ENCODE measurements at places on chromosomes 7 and 10.

DNA sequence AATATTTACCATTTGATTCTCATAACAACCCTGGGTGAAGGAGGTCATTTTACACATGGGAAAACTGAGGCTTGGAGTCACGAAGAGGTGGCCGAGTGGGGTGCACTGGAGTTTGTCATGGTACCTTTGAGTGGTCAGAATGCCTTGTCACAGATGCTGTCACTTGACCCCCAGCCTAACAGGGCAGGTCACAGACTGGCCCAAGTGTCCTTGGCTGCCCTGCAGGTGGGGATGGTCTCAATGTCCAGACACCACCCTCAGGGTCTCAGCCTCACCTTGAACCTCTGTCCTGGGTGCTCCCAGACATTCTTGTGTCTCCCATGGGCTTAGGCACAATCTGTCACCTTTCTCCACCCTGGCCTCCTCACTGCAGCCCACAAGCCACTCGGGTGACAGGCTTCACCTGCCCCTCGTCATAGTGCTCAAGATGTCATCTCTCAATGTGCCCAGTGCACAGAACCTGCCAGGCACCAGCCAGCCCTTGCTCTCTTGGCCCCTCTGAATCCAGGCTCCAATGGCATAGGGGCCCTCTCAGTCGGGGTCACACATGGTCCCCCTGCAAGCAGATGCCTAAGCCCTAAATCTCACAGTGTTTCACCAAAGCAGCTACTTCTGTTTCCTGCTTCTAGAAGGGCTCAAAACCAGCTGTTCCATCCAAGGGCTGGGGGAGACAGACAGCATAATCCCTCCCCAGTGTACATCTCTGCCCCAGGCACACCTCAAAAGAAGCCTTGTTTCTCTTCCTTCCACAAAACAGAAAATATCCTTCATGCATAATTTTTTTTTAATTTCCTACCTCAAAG is 76.8 kb upstream of the NANOS1 start:
- no peak for DNase-seq

DNA sequence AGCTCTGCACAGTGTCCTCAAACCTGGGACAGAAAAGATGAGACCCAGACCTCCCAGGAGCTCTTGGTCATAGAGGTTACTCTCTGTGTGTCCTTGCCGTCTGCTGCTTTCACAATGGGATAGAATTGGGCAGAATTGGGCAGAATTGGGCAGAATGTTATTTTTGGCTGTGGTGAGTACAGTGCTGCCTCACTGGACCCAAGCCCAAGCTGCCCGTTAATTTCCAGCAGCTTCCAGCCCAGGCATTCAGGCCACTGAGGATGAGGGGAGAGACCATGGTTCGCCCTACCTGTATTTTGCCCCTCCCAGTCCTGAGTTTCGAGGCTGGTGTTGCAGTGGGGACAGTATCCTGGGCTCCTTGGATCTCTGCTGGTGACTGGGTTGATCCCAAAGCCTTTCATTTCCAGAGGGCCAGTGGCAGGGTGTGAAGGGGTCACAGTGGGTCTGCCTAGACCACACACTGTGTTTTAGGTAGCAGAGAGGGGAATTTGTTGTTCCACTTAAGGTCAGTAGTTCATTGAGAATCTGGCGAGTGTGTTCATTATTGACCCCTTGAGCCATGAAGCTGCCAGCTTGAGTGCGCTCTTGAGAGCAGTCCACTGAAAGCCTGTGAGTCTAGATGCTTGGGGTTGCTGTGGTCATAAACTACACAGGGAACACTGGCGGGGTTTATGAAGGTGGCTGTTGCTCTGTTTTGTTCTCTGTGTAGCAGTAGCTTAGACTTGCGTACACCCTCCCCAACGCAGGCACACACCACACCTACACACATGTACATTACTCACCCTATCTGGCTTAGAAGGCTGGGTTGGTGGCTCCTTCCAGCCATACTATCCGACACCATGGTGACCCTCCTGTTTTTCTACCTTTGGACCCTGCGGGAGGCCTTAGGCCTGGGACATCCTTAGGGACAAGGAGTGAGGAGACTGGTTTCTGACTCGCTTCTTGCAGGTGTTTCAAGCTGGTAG is 23.5 kb downstream of the NACAD start:
- DNase-seq: no peak

GRCh38 chr10:117545141-117546019 is 2.8 kb downstream of the EMX2 start:
- DNase-seq: no peak

- no peak for DNase-seq
Measured at GRCh38 chr10:97903128-97904017, 53.7 kb downstream of the GOLGA7B start.

DNA sequence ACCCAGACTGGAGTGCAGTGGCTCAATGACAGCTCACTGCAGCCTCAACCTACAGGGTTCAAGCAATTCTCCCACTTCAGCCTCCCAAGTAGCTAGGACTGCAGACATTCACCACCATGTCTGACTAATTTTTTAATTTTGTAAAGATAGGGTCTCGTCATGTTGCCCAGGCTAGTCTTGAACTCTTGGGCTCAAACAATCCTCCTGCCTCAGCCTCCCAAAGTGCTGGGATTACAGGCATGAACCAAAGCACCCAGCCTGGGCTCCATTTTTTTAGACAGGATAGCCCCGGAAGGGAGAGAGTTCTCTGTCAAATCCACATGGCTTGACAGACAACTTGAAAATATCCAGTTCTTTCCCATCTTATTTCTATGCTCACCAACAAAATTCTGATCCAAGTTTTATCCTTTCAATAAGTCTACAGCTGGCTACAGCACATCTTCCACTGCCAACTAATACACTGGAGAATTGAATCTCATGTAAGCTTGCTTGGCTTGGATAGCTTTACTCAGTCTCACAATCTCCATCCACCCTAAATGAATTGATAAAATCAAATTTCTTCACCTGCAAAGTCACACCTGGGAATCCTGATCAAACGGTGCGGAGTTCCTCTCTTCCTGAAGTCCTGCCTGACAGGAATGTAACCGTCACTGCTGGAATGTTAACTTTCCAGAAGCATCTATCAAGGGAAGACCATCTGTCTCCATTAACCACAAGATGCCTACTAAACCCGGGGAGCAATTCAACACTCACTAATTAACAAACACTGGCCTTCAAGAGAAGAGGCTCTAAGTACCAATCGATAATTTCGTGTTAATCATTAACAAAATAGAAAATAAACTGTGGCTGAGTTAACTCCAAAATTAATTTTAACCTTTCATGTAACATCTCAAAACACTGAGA is 239.7 kb upstream of the MKLN1 start:
- no peak for DNase-seq

DNA sequence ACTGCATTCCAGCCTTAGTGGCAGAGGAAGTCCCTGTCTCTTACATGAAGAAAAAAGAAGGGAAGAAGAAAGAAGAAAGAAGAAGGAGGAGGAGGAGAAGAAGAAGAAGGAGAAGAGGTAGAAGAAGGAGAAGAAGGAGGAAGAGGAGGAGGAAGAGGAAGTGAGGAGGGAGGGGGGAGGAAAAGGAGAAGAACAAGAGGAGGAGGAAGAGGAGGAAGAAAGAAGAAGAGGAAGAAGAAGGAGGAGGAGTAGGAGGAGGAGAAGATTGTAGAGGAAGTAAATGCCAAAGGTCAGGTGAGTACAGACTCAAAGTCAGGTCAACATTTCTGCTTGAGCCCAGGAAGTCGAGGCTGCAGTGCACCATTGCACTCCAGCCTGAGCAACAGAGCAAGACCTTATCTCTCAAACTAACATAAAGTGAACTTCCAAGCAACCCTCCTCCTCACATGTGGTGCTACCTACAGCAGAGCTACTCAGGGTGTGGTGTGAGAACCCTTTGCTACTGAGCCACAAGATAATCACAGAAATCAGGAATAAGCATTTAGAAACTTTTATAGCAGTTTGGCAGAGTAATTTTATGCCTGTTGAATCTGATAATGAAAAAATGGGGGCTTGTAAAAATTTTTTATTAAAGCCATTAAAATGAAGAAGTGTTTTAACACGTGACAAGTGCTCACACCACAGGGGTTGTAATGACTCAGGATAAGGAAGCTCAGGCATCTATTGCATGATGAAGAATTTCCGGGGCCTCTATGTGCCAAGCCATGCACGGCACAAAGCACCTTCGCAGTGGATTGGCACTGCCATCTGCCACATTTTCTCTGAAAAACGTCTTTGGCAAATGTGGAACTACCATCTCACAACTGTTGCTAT is 224.9 kb upstream of the AUTS2 start:
- no peak for DNase-seq

DNA sequence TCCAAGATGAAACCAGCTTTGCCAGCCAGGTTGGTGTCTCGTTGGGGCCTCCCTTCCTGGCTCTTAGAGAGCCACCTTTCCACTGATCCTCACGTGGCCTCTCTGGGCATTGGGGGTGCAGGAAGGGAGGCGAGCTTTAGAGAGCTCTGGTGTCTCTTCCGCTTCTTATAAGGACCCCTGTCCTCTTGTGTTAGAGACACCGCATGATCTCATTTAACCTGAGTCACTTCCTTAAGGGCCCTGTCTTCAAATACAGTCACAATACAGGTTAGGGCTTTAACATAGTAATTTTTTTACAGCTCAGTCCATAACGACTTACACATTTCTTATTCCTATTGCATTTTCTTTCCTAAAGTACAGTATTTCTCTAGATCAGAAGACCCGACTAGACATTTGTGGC is 535.8 kb downstream of the SDK1 start:
- DNase-seq: no peak

- no peak for DNase-seq
Measured at GRCh38 chr10:72106154-72106849, 18.0 kb upstream of the SPOCK2 start.

DNA sequence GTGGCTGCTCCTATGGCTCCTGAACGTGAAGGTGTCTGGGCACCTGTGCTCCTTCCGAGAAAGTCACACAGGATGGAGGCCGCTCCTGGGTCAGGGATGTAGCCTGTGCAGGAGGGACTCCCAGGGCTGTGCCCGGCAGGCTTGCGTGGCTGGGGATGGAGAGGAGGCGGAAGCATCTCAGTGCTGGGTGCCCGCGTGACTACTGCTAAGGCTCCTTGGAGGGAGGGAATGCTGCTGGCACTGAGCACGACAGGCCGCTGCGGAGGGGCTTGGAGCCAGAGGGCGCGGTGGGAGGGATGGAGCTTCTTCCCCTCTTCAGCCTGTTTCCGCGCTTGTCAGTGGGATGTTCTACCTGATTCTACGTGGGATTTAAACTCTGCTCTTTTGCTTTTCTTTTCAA is 35.0 kb downstream of the ADCY1 start:
- DNase-seq: no peak

DNA sequence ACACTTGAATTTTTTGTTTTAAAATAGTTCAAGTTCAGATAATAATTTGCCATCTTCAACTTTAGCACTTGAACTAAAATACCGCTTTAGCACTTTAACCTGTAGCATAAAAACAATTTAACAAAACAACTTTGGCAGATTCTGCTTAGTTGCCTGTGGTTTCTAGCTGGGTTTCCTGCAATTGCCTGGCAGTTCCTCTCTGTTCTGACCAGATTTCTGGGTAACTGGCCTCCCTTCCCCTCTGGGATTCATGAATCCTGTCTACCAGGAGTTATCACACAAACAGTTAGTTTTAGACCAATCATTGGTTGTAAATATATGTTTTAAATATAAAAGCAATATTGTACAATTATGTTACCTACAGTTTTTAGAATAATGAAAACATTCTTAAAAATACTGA is 89.8 kb upstream of the HDAC9 start:
- no peak for DNase-seq

DNA sequence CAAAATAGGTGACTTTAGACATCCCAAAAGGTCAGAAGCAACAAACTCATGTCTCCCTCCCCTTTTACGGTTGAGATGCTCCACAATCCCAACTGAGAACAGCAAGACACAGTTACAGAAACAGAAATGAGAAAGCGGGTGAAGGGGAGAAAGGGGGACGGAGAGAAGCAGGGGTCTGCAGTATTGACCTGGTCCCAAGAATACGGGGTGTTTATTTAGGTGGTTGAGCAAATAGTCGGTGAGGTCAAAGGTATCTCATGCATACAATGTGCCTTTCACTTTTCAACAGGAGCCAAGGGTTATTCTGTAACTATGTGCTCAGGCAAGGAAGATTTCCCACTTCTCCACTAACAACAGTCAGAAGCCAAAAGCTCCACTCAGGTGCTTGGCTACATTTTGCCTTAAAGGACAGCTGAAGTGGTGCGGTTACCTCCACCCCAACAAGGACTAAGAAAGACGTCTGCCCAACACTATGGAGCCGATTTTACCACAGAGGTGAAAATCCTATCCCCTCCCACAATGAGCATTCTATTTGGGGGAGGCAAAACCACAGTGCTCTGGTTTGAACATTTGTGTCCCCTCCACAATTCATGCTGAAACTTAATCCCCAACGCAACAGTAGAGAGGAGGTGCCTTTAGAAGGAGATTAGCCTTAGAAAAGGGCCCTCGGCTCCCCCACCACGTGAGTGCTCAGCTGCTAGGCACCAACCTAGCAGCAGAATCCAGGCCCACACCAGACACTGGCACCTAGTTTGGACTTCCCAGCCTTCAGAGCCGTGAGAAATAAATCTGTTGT is 77.9 kb downstream of the PARD3 start:
- no peak for DNase-seq

GRCh38 chr7:106561151-106561550 is 99.8 kb downstream of the CCDC71L start:
- DNase-seq: no peak

DNA sequence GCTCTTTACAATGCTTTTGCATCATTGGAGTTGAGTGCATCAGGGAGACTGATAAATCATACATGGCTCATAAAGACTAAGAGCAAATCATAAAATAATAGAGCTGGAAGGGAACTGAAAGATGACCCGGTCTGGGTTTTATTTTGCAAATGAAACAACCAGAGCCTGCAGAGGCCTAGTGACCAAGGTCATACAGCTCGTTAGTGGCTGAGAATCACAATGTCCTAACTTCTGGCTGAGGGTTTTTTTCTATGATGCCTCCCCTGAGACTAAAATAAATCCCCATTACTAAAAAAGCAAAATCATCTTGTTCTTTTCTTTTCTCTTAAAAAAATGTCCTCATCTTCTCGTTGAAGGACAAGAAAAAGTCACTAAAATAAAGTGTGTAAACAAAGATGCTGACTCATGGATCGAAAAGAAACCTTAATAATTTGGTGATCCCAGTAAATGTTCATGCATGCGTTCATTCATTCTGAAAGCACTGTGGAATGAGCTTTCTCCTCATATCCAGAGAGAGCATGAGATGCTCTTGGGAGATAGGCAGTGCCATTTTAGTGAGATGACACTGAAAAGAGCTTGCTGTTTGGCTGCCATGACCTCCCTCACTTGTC is 107.8 kb upstream of the PHYHIPL start:
- DNase-seq: no peak

- no peak for DNase-seq
Measured at GRCh38 chr10:94639902-94640301, 43.6 kb upstream of the CYP2C18 start.

DNA sequence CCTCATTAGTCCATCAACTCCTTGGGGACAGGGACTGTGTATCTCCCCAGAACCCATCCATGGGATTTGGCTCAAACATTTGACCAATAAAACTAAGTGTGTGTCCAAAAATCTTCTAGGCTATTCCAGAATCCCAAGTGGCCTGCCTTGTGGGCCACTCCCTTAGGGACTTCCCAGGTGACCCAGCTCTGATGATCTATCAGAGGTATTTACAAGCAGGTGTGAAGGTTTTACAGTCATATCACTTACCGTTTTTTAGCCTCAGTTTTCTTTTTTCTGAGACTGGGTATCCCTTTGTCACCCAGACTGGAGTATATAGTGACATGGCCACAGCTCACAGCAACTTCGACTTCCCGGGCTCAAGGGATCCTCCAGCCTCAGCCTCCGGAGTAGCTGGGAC is 64.4 kb downstream of the PIP4K2A start:
- no peak for DNase-seq

- no peak for DNase-seq
Measured at GRCh38 chr7:24503506-24503905, 69.7 kb upstream of the PALS2 start.

- DNase-seq: no peak
Measured at GRCh38 chr7:3650844-3651243, 349.8 kb downstream of the SDK1 start.
